ENCODE measurements at places on chromosomes 1 and 21.

DNA sequence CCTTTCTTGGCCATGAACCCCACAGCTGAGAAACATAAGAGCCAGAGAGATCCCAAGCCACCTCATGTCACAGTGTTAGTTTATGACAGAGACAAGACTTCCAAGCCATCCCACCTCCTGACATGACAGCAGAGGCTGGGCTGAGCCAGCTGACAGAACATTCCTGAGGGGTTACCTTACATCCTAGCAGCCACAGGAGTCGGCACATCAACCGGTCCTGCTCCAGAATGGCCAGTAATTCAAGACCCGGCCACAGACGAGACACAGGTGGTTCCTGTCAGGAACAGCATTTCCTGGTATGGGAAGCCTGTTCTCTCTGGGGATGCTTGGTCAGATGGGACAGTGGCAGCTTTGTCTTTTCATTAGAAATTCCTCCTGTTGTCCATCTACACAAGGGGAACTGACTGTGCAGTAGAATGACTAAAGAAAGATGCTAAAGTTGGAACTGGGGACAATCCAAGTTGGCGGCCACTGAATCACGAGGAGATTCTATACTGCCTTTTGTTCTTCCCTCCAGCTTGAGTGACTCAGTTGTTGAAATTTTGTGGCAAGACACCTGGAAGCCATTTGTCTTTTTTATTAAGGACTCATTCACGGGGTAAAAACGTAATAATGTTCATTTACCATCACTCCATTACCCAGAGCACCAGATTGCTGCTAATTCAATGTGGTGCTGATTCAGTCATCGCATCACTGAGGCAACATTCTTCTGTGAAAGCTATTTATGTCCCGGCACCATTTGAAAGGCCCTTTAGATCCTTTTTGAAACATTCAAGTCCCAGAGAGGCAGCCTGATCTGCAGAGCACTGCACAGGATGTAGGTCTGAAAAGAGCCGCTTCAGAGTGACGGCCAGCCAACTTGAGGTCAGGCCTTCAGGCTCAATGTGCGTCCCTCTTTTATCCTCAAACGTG, 37.2 kb upstream of the NPL start:
- peak; percentile 15 for DNase-seq

- DNase-seq: no peak
These were observed 5.4 kb downstream of the MYOG start for GRCh38 chr1:203080456-203080855.

DNA sequence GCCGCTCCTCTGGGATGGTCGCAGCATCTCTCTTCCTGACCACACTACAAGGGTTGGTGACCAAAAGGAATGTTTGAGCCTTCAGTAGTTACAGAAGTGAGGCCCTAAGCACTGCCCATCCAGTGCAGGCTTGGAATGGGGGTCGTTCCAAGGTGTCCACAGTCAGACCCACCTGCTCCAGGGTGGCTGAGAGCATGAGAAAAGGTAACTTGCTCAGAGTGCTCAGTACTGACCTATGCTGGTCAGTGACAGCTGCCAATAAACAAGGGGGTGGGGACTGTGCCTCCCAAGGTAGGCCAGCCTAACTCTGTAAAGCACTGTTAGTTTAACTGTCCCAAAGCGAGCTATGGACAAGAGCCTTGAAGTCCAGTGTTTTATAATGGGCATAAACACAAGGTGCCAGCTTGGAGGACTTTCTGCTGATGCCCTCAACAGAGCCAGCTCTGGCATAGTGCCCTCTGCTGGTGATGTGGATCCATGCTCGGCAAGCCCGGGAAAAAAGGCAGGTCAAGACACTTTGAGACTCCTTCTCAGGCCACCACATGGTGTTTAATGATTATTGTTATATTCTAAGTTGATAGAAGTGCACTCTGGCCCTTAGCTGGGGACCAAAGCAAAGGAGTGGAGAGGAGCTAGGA, 78.1 kb upstream of the DNAH14 start:
- peak; percentile 43 for DNase-seq

DNA sequence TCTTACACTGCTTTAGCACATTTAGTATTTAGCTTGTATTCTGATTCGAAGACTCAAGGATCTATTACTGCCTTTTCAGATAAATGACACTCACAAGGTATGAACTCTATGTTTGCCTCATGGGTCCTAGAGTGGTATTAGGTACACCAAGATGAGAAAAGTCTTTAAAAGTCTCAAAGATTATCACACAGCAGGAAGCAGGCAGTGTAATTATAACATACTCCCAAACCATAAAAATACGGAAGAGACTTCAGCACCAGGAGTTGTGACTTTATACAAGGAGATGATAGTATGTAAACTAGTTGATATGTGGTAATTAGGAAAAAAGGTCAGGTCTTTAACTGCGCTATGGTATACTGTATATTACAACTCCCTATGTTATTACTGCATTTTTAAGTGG, 11.2 kb upstream of the RCSD1 start:
- DNase-seq: no peak

DNA sequence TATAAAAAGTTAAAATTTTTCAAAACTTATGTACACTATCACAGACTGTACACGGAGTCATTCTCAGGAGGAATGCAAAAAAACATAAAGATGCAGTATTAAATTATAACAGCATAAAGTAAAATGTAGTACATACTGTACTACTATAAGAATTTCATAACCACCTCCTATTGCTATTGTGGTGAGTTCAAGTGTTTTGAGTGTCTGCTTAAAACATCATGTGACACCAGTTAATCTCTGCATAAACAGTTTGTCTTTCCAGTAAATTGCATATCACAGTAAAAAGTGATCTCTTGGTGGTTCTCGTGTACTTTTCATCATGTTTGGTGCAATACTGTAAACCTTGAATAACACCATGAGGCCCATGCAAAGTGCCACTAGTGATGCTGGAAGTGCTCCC, 45.2 kb downstream of the SDCCAG8 start:
- DNase-seq: peak; percentile 2

DNA sequence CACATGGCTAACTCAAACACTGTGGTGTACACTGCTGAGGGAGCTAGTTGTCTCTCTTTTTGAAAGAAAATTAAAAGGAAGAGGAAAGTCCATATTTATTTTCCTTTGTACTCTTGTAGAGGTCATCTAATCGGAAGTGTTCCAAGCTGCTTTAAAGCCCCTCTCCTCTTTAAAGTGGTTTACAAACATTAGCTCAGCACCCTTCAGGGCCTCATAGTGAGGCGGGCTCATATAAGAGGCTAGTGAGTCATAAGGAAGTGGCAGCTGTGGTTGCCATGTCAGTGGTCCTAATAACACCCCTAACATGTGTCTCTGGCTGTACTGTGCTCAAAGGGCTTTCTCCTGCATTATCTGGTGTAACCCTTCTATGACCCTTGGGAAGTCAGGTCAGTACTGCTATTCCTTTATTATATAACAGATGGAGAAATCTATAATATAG, 104.4 kb upstream of the SERBP1 start:
- peak; percentile 74 for DNase-seq

- no peak for DNase-seq
These were observed 183.5 kb downstream of the HMCN1 start for GRCh38 chr1:185917646-185918045.

DNA sequence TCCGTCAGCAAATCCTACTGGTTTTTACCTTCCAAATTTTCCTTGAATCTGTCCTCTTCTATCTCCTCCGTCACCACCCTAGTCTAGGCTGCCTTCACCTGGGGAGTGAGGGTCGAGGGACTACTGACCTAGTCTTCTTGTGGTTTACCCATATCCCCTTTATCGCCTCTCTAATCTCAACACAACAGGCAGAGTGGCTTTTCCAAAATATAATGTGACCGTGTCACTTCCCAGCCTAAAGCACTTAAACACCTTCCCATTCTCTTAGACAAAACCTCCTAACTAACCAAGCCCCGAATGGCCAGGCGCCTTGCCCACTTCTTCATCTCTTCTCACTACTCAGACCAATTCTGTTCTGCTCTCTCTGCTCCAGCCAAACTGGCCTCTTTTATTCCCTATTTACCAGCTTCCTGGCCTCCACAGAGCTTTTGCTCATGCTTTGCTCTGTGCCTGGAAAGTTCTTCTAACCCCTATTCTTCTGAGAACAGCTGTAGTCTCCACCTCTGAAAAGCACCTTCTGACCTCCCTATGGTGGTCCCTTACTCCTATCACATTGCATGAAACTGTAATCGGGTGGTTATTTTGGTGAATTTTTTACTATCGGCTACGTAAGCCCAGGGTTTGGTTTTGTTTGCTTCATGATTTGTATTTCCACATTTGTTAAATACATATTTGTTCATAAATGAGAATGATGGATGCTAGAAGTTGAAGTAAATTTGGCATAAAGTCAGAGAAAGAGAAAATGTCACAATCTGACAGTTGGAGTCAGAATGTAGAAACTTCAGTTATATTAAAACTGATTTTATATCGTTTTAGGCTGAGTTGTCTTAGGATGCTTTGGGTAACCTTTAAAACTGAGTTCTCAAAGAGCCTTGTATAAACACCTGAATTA, 1.2 kb upstream of the NBPF1 start:
- DNase-seq: no peak

DNA sequence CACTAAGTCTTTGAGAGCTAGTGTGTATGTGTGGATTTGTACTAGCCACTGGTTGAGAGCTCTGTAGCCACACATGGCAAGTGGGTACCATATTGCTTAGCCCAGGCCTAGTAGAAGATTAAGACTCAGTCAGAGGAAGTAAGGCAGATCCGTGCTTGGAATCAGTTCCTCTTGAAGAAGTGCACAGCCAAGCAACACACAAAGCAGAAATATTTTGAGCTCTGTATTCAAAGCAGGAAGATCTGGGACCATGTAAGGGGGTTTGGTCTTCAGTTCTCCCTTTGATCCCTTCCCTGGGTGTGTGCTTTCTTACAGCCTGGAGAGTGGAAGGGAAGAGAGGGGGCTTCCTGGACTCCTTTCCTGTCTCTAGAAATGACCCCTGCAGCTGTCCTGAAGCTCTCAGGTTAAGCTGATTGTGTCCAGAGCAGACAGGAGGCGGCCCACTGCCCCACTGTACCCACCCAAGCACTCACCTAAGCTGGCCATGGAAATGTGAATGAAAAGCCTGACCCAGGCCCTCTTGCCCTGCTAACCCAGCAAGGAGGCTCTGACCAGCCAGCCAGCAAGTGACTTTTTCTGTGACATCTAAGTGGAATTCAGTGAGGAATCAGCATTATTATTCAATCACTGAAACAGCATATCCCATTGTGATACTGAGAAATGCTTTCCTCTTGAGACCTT, 3.6 kb downstream of the ETS2 start:
- DNase-seq: no peak

DNA sequence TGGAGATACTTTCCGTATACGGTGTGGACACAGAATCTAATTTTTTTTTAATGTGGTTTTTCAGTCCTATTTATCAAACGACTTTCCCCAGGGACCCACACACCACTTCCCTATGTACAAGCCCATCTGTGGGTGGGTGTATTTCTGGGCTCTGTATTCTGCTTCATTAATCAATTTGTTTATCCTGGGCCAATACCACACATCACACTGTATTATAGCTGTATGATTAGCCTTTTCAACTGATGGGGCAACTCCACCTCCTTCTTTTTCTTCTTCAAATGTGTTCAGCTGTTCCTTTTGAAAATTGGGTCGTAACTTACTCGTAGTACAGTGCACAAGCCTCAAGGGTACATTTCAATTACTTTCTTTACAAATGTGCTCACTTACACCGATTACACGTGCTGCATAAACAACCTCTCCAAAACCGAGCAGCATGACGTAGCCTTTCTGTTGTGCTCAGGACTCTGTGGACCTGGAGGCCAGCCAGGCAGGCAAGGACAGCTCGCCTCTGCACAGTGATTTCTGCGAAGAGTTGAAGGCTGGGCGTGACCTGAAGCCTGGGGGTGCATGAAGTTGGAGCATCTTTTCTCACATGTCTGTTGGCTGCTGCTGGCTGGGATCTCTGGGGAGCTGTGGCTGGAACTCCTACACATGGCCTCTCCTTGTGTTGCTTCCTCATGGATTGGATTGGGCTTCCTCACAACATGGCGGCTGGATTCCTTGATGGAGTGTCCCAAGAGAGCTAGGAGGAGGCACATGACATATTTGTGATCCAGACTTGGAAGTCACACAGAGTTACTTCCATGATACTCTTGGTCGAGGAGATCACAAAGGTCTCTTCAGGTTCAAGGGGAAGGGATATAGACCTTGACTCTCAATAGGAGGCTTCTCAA, 126.5 kb downstream of the CRYAA start:
- no peak for DNase-seq

- DNase-seq: no peak
These were observed 872 bp downstream of the BRINP2 start for GRCh38 chr1:177171536-177172123.

GRCh38 chr1:6205849-6206519, at the start of gene RNF207:
Gene RNF207 (plus strand): TSS chr1:6206119. CDS start chr1:6206536, 417 bp downstream.
- peak; percentile 23 for DNase-seq

- no peak for DNase-seq
These were observed 4.6 kb downstream of the SPATC1L start for GRCh38 chr21:46179708-46180078.

GRCh38 chr1:62282909-62283755, 36.1 kb downstream of the KANK4 start:
- no peak for DNase-seq

DNA sequence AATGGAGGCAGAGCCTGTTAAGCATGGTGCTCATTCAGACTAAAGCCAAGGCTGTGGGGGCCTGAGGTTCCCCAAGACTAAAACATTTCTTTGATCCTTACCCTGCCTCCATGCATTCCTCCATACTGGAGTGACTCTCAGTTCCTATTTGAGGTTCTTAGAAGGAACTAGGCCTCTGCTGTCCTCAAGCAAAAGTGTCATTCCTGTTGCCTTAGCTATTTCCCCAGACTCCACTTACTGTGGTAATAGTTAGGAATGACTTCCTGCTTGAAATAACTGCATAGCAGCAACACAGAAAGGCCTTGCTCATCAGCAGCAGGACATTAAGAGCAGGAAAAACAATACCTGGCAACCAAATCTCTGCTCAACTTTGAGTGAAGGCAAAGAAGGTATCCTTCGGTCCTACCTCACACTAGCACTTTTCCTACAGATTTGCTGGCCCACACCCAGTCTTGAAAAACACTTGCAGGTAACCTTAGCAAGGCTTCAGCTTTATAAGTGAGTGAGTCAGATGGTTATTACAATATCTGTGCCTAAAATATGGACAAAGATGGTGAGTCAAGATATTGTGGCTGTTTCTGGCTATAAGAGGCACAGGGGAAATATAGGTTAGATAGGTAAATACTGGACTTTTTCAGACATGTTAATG, 14.8 kb downstream of the LRRC41 start:
- peak; percentile 59 for DNase-seq

All from HCEC 1CT (cell line).